ENCODE measurements at places on chromosomes 2 and 18.

GRCh38 chr2:55056024-55056521 is 5.8 kb upstream of the RTN4 start:
- no peak for DNase-seq

GRCh38 chr2:229856413-229856812 is 65.4 kb downstream of the TRIP12 start:
- no peak for DNase-seq

- DNase-seq, result no peak
Measured at GRCh38 chr2:235810846-235811245, 317.0 kb downstream of the AGAP1 start.

GRCh38 chr2:20666005-20666303 is 990 bp upstream of the GDF7 start:
- no peak for DNase-seq

GRCh38 chr2:189204322-189204941 is 24.9 kb upstream of the COL5A2 start:
- no peak for DNase-seq

DNA sequence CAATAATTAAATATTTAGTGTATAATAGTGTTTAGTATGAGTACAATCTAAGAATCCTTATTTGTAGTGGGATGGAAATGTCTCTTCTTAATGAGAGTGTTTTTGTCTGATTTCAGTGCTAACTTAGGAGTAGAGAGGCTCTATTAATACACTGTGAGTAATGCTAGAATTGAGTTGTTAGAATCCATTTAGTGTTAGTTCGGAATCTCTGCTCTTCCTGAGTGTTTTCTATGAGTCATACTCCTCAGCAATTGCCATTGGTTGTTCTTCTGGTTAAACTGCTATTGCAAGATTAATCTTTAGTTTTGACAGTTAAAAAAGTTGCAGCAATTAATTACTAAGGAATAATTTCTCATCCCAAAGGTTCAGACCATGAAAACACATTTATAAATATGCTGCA is 828.6 kb upstream of the POU3F3 start:
- DNase-seq, result no peak

DNA sequence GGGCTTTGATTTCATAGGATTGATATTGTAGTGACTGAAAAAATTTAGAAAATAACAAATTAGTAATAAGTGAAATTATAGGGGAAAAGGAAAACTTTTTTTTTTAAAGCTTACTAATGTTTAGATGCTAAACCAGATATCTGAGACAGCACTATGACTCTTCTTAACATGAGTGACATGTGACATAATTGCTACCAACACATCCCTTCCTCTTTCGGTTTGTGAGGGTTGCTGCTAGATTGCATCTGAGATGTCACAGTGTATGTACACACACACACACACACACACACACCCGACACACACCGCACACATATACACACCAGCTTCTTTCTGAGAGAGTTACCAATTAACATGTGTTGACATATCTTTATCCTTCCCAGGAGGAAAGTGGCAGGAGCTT is 18.0 kb downstream of the RAPGEF4 start:
- no peak for DNase-seq

DNA sequence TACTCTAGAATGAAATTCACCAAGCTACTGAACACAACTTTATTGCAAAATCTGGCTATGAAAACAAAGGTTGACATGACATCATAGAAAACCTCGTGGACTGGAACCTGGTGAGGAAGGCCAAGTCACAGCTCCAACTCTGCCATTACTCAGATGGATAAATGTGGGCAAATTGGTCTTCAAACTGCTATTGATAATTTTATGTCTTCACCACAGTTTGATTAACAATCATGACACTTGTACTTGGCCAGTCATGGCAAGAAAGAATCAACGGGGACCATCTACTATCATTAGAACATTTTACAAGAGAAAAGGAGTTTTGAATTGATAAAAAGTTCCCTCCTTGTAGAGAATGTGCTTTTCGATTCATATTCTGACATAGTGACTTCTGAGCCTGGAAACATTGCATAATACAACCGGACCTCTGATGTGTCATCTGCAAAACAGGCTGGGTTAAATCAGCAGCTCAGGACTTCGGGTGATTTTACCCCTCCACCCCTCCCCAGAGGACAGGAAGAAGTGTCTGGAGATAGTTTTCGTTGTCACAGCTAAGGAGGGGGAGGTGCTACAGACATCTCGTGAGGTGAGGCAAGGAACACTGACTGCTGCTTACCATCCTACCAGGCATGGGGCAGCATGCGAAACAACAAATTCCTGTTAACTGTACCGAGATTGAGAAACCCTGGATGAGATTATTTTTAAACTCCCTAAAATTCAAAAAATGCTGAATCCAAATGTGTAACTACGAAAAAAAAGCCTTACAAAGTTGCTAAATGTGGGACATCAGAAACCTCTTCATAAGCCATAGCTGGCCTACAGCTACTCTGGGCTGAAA is 8.4 kb downstream of the L3MBTL4 start:
- no peak for DNase-seq

GRCh38 chr2:159111346-159111927 is 143.0 kb downstream of the TANC1 start:
- no peak for DNase-seq

DNA sequence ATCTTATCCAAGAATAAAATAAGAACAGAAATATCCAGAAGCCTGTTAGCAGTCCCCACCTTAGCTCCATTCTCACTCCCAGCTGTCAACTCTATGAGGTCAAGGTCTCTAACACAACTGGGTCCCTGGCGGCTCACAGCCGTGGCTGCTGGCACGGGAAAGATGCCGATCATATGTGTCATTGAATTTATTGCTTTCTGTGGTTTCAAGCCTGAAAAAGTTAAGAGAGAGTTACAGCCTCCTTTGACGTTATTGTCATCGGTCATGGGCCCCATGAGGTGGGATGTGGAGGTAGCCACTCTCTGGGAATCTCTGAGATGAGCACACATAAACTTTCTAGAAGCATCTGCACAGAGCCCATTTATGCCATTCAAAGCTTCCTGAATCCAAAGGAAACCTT is 28.7 kb upstream of the CABLES1 start:
- no peak for DNase-seq

- DNase-seq, result no peak
Measured at GRCh38 chr2:217105733-217106649, 246.1 kb upstream of the TNP1 start.

DNA sequence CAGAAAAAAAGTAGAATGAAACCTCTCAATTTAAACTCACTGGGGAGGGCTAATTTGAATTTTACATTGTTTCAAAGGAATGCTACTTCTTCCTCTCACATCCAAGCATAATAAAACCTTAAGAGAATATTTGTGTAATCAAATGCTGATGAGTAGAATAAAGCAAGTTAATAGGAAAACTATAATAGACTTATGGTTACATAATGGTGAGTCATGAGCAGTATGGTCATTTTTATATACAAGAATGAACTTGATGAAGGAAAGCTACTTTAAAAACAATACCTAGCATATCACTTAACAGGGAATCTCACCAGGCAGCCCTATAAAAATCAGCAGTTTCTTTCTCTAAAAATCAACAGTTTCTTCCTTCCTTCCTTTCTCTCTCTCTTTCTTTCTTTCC is 80.3 kb downstream of the VSNL1 start:
- DNase-seq, result no peak

DNA sequence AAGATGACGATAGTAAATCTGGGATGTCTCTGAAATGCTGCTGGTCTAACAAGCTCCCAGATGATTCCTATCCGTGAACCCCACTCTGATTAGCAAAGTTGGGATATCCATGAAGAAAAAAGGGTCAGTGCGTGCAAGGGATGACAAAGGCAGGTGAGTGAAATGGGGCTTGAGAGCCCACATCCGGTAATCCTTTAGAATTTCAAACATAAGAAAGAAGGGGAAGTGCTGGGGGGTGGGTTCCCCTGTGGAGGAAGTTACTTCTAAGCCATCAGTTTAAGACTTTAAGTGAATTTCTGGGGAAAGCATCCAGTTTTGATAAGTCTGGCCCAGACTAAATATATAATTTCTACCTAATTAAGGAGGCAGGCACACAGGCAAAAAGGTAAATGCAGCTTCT is 209.5 kb downstream of the DPP10 start:
- DNase-seq, result no peak

DNA sequence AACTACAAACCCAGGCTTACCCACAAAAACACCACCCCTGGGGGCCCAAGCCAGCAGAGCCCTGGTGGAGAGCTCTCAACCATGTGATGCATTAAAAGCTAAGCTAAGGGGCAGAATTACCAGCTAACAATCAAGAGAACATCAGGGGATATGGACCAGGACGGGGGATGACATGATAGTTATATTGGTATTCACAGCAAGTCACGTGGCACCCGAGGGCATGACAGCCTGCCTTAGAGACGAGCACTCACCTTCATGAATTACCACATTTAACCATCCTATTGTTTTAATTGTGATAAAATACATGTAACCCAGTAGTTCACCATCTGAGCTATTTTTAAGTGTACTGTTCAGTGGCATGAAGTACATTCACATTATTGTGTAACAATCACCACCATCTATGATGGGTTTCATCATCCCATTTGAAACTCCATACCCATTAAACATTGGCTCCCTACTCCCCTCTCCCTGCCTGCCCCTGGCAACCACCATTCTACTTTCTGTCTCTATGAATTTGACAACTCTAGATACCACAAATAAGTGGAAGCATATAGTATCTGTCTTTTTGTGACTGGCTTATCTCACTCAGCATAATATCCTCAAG is 245.6 kb downstream of the ANAPC1 start:
- DNase-seq, result no peak

DNA sequence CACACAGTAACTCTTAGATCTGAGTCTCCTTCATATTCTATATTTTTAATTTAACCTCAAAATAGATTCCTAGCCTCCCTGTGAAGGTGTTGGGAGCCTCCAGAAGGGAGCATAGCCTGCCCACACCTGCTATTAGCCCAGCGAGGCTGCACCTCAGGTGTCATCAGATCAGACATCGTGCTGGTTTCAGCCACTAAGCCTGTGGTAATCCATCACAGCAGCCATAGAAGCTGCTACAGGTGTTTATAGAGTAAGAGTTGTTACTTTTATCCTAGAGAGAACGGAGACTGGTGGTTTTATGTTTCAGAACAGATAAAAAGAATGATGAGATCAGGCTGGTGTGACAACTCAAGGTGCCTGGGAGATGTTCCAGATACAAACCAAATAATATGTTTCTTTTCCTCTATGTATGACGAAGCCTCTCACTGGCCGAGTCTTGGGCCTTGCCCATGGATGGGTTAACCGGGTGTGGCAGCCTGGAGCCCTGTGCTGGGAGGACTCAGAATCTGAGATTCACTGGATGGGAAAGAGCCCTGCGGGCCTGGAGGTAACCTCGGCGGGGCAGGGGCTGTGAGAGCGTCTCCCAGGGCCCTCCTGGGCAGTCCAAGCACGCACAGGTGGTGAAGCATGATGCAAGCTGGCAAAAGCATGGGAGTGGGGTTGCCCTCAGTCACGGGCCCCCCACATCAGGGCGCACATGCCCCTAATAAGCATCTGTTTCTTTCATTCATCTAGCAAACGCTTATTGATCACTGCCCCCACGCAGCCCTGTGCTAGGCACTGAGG is 73.7 kb downstream of the MRPS9 start:
- DNase-seq, result no peak

GRCh38 chr18:5036523-5036922 is 160.5 kb downstream of the AKAIN1 start:
- no peak for DNase-seq

- no peak for DNase-seq
Measured at GRCh38 chr2:12428324-12428723, 288.4 kb upstream of the TRIB2 start.

- no peak for DNase-seq
Measured at GRCh38 chr18:7601246-7601615, 34.1 kb downstream of the PTPRM start.

GRCh38 chr2:238284802-238285515 is 3.5 kb downstream of the PER2 start:
- no peak for DNase-seq

- DNase-seq, result no peak
Measured at GRCh38 chr2:219567791-219568361, 3.5 kb downstream of the OBSL1 start.

DNA sequence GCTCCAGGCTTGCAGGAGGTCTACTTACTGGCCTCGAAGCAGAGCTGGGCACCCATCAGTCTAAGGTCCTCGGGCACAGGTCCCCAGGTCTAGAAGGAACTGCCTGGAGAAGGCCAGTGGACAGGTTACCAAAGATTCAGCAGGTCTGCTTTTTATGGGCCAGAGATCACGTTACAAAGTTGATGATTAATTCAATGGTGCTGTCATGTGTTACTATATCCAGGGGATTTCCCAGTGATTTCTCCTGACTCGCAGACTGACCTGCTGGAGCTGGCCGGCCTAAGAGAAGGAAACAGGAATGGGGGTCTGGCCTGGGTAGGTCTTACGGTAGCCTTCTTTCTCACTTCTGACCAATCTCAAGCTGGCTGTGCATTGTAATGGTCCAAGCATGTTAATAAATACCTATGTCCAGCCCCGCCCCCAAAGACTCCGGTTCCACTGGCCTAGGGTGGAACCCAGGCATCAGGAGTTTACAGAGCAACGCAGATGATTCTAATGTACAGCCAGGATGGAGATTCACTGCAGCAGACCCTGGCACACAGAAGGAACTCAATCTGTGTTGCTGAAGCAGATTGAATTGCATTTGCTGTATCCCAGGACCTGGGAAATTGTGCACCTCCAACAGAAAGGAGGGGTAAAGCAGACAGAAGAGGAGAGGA is at the start of gene NEURL3:
NEURL3 (minus strand) TSS at position 127 of the 659 bp plus-strand sequence; CDS start at position 56, 71 bp downstream.
- no peak for DNase-seq

GRCh38 chr2:15914596-15915385 is 25.6 kb upstream of the MYCN start:
- no peak for DNase-seq

DNA sequence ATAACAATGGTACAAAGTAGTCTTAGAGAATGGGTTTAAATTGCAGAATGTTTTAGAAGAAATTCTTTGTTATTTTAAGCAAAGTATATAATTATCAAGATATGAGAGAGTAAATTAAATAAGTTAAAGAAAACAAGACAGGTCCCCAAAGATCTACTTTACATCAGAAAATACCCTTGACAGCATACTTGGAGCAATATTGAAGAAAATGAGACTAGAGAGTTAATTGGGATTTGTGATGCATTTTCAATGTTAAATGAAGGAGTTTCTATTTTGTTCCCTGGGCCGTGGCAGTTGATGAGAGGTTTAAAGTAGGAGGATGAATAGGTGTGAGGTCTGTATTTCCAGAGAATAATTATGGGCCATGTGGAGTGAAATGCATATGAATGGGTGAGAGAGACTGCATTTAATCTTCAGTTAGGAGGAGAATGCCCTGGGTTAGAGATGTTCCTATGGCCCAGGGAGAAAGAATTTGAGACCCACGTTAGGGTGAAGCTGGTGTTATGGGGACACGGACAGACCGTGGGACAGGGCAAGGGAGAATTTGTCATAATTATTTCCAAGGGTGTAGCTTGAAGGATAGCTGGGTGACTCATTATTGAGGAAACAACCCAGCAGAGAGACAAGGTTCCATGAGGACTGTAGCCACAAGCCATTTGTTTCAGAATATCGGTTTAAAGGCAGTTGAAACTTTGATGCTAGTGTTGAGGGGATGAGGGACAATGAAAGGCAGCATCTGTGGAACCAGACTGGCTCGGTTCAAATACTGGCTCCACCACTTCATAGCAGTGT is 22.7 kb downstream of the MGAT5 start:
- no peak for DNase-seq

GRCh38 chr18:939166-939565 is 34.5 kb downstream of the ADCYAP1 start:
- no peak for DNase-seq
